Head of caudate nucleus (tissue), 42 donors: ENCODE measurements at places on chromosomes 3 and 15.

DNA sequence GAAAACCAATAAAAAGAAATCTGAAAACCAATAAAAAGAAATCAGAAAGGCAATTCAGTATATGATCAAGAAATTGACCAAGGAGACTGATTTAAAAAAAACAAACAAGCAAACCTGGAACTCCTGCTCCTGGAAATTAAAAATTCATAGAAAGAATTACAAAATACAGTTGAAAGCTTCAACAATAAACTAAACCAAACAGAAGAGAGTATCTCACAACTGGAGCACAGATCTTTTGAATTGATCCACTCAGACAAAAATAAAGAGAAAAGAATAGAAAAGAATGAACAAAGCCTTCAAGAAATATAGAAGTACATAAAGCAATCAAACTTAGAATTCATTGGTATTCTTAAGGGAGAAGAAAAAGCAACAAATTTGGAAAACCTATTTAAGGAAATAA is 271.4 kb downstream of the MBNL1 start:
- no peak for DNase-seq

DNA sequence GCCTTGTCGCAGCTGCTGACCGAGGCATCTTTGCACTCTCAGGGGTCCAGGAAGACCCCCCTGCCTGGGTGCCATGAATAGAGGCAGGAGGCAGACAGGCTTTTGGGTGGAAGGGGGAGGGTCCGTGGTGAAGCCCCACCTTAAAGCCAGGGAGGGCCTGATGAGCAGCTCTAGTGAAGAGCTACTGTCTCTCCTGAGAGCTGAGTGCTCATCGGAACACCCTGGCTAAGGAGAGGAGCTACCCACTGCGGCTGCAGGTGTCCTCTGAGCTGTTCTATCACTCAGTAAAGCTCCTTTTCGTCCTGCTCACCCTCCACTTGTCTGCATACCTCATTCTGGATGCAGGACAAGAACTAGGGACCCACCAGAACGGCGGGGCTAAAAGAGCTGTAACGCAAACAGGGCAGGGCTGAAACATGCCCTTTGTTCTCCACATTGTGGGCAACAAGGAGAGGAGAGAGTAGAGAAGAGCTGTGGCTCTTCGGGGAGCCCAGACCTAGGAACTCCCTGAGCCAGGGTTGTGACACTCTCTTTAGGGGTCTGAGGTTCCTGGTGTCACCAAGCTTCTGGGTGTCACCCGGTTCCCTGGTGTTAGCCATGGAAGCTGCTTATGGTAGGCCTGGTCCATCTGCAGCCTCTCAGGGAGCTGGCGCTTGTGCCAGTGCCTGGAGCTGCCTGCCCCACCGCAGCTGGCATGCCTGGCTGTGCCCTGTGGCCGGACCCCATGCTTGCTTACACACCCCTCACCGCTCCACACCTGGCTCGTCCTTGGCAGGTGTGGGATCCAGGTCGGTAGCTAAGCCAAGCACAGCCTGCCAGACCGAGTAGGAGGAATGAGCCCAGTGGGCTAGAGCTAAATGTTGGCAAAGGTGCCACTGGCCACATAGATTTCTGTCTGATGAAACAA is 26.2 kb upstream of the TFG start:
- DNase-seq: no peak

GRCh38 chr15:51861557-51862359 is 32.3 kb downstream of the TMOD3 start:
- DNase-seq: no peak

- no peak for DNase-seq
Measured at GRCh38 chr3:181629029-181629428, 82.7 kb upstream of the SOX2 start.

GRCh38 chr15:29990954-29991353 is 91.8 kb upstream of the GOLGA8J start:
- no peak for DNase-seq

DNA sequence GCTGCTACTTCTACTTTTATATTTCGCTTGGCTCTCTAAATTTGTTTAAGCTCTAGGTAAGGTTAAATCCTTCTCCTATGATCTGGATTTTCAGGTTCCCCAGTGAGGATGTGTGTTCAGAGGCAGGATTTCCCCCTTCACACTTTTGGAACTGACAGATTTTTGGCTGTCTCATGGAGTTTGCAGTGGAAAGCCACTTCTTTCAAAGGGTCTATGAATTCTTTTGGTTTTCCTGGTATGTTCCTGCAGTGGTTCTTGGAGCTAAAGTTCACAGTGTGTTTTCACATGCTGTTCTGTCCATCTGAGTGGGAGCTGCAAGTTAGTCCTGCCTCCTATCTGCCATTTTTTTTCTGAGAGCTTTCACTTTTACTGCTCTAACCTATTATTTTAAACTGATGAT is 21.6 kb upstream of the TIGIT start:
- DNase-seq: no peak

DNA sequence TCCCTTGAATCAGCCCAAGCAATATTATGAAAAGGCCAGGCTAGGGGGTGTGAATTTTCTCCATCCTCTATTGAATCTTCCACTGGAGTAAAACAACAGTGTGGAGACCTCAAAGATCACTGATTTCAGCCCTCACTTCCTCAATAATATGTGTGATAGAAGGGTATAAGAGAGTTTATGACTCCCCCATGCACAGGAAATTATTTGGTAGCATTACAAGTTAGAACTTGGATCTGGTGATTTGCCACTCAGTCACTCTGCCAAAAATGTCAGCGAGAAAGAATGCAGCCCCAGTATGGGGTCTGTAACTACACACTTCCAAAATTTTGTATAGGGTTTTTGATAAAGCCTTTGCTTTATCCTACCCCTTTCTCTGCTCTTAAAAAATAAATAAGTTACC is 81.0 kb upstream of the KCNMB2 start:
- DNase-seq: no peak

DNA sequence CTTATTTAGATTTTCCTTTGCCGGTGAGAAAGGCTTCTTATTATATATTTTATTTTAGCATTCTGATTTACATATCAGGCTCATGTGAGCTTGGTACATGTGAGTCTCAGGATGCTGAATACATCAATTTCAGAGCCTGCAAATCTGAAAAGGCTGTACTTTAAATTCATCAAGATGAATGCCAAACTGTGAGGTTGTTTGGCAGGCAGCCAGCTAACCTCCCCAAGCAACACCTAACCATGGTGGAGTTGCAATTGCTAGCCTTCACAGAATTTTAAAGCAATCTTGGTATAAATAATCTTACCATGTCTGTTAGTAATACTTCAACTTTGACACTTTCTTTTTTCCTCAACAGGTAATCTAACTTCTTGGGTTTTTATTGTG is 252.5 kb downstream of the CDIN1 start:
- DNase-seq: no peak

GRCh38 chr3:18249126-18249525 is 176.0 kb downstream of the SATB1 start:
- no peak for DNase-seq

- no peak for DNase-seq
Measured at GRCh38 chr3:1195947-1196346, 103.1 kb downstream of the CNTN6 start.

- DNase-seq: no peak
Measured at GRCh38 chr3:140147965-140148490, 213.0 kb downstream of the CLSTN2 start.

GRCh38 chr15:87777054-87777561 is 479.4 kb downstream of the NTRK3 start:
- no peak for DNase-seq

GRCh38 chr15:81492331-81492968 is 118.4 kb upstream of the TMC3 start:
- DNase-seq: no peak

GRCh38 chr3:176663837-176664831 is 533.1 kb downstream of the TBL1XR1 start:
- DNase-seq: no peak
